Pulmonary artery endothelial cell (primary cell): ENCODE measurements at places on chromosomes 7 and 10. TPM values are rescaled to one million over a fixed set of nuclear protein-coding genes. Genes with fewer than 3 reads are reported as not detected.

Gene ZNF398
- 4.9 and 5.9 TPM in 2 replicates for total RNA-seq

Gene TCTN3
- 28.6 and 35.8 TPM in 2 replicates for total RNA-seq

Gene TMEM196
- total RNA-seq = not detected in 2 replicates

GRCh38 chr7:27112955-27113949, 10.8 kb upstream of the HOXA2 start:
- peak; percentile 83 for DNase-seq

DNA sequence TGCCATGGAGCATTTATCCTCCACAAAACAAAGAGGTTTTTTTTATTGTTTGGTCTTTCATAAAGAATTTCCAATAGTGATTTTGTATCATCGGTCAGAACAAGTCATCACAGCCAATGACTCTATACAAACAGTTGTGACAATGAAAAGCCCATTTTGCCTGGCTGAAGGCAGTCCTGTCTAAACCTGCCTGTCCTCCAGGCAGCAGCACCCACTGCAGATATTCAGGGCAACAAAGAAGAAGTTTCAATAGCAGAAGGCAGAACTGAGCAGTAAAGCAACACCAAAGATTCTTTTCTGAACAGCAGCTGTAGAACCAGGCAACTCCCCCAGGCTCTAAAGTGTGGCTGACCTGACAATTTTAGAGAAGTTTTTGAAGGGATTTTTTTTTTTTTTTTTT, 169.4 kb downstream of the FGFR2 start:
- DNase-seq = no peak

GRCh38 chr10:44831581-44831980, 79.6 kb upstream of the TMEM72 start:
- no peak for DNase-seq

Gene ZEB1
- 121 and 168 TPM in 2 replicates for total RNA-seq

Gene PVRIG
- not detected in 2 replicates for total RNA-seq

DNA sequence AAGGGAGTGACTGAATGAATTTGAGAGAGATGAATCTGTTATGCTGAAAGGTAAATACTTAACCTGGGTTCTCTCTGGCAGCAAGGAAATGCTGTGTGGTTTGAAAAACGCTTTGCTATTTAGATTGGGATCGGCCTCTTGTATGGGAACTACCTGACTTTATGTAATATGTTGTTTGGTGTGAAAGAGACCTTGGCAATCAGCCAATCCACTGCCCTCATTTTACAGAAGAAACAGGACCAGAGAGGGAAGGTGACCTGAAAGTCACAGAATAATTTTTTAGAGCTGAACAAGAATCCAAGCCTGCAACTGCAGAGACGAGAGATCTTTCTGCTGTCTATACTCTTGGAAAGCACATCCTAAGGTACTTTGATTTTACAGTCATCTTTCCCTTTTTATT, 1.0 kb downstream of the BUD31 start:
- no peak for DNase-seq

GRCh38 chr7:7321681-7322080, 139.3 kb downstream of the C1GALT1 start:
- DNase-seq = no peak

Gene BLNK
- total RNA-seq = not detected in 2 replicates

Gene SOSTDC1
- not detected in 2 replicates for total RNA-seq

GRCh38 chr10:86300399-86300925, 66.1 kb downstream of the GRID1 start:
- no peak for DNase-seq

DNA sequence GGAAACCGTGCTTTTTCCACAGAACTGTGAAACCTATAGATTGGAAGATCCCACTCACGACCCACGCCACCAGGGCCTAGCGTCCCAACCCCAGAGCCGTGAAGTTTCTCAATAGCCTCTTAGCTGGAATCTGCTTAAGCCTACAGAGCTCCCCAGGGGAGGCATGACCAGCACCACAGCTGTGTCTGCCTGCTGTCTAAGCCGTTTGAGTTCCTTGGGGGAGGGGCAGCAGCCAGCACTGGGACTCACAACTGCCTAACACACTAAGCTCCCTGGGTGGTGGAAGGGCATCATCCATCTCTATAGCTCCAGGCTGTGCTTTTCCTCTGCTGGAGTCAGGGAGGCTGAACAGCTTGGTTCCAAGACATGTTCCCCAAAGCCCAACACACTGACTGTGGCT, 26.0 kb upstream of the TMEM140 start:
- no peak for DNase-seq

DNA sequence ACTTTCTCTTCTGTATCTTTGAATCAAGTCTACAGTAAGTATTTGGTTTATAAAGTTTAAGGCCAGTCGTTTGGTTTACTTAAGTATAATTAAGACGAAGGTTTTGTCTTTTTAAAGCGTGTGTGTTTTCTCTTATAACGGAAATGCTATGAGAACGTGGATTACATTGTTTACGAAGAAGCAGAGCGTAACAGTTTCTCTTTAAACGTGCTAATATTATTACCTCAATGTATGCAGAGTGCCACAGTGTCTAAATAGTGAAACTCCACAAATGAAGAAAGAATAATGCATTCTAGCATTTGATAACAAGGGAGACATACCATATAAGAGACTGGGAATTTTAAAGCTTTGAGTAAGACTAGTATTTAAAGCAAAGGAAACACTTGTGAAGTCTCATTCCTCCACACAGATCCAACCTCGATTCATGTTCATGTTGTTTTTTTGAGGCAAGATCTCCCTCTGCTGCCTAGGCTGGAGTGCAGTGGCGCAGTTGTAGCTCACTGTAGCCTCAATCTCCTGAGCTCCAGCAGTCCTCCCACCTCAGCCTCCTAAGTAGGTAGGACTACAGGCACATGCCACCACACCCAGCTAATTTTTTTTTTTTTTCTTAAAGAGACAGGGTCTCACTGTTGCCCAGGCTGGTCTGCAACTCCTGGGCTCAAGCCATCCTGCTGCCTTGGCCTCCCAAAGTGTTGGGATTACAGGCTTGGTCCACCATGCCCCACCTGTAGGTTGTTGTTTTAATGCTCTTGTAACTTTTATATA, 75.1 kb downstream of the ANKRD61 start:
- no peak for DNase-seq

Gene H2BK1
- not detected in 2 replicates for total RNA-seq

Gene TAS2R5
- 0.53 and 0.74 TPM in 2 replicates for total RNA-seq

DNA sequence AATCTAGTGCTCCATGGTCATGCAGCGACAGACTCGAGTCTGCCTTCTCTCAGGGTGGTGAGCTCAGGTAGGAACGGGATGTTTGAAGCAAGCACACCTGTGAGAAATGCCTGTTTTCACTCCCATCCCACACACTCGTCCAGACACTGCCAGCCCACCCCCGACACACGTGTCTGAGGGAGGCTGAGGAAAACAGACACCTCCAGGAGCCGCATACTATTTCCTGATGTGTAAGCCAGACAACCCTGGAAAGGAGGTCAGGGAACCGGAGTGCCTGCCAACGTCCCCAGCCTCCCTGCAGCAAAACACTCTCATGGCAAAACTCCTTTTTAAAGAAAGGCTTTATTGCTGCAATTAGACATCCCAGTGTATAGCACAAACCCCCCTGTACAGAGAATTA, 80.2 kb downstream of the ALOX5 start:
- no peak for DNase-seq

DNA sequence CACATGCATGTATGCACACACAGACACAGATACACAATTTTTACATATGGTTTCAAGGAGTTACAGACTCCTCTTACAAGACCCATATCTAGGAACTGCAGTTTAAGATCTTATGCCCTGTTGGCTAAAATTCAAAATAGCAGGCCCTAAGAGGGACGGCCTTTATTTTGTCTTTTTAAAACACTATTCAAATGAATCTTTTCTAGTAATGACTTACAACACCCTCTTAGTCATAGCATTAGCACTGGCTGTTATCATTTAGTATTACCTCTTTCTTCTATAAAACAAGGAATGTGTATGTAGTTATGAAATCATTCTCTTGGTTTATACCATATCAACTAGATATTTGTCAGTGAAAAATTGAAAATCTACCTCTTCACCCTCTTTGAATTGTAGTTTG, 15.3 kb downstream of the PAPSS2 start:
- no peak for DNase-seq

DNA sequence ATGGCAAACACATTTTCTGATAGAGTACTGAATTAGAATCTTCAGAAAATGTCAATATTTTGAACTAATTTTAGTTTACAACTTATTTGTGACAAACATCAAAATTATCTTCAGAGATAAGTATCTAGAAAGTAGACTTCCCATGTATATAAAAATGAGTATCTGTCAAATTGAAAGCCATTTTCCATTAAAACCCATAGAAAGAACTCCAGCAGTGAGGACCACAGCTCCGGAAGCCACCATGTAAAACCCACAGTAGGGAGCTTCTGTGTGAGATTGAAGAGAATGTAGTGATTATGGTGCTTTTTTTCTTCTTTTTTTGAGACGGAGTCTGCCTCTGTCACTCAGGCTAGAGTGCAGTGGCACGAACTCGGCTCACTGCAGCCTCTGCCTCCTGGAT, 687.0 kb downstream of the TYW1 start:
- DNase-seq = no peak

DNA sequence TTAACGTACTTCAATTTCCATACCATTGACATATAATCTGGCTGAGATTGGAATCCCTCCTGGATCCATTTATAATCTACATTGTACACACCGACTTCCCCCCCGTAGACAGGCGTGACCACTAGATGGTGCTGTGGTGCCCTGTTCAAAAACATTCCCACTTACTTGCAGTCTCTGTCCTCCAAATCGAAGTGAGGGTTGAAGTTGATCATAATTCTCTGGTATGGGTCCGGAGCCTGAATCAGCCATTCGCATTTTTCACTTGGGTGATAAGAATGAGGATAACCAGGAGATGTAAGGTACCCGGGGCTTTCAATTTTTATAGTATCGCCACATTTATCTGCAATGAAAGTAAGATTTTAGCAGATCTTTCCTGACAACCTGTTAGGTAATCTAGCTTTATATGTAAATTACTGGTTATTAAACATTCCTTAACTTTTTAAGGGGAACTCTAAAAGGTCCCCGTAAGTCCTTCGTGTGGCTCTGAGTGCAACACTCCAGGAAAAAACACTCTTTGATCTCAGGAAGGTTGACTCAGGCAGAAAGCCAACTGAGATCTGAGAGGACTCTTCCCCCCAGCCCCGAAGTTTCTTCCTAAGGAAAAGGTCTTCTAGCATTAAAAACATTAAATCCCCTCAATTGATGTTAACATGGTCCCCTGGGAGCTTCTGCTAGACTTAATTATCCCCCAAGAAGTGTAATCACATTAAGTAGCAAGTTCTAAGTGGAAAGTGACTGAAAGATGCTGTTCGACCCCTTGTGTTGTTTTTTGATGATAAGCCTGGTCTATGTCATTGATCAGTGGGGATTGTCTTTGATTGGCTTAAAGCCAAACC, 3.7 kb downstream of the NRP1 start:
- DNase-seq = peak; percentile 65

Gene KCNMA1
- 0.59 and 1.2 TPM in 2 replicates for total RNA-seq

- DNase-seq = no peak
These were observed 262.8 kb downstream of the DGKB start for GRCh38 chr7:14639801-14640200.

Gene FHIP2A
- 19.0 and 19.9 TPM in 2 replicates for total RNA-seq
